Activated CD8-positive, alpha-beta memory T cell treated with anti-CD3 and anti-CD28 coated beads for 1 hour (primary cell): ENCODE measurements at places on chromosomes 5 and 9.

- no peak for DNase-seq
Observed at GRCh38 chr5:33558489-33558888, 117.7 kb downstream of the TARS1 start.

DNA sequence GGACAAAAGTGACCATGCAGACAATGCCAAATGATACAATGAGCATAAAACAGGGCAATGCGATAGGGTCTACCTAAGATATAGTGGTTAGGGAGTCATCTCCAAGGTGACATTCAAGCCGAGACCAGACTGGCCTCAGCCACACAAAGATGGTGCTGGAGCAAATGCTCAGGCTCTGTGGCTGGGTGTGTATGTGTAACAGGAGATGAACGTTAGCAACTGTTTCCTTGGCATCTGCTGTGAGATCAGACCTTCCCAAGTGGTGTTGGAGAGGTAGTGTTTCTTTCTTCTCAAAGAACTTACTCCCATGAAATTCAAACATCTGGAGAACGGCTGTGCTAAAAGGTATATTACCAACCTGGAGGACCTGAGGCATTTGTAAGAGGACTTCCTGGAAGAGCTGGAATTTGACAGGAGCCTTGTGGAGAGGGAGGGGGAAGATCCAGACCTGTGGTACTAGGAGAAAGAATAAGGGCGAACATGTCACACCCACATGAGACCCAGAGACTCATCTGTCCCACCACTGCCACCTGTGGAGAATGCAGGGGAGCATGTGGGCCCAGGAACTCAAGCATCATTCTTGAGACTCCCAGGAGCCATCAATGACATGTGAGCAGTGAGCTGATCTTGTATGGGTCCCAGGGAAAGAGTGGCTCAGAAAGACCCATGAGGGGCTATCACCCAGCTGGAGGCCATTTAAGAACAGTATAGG, 21.4 kb upstream of the ANXA6 start:
- DNase-seq, result no peak

- DNase-seq, result no peak
Observed at GRCh38 chr9:76564297-76564696, 105.3 kb downstream of the GCNT1 start.

GRCh38 chr5:171893290-171893886, 107.8 kb downstream of the SMIM23 start:
- no peak for DNase-seq

DNA sequence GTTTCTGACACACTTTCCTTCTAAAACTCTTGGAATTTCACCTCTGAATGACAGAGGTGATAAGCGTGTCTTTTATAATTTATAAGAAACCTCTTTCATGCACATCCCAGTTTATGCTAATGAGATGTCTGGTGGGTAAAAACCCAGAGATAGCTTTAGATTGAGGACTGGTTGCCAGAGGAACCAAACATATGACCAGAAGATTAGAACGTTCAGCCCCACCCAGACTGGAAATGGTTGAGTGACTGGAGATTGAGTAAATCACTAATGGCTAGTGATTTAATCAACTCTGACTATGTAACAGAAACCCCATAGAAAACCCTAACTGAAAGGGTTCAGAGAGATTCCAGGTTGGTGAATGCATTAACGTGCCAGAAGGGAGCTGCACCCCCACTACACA, 69.2 kb downstream of the CDH18 start:
- DNase-seq, result no peak

DNA sequence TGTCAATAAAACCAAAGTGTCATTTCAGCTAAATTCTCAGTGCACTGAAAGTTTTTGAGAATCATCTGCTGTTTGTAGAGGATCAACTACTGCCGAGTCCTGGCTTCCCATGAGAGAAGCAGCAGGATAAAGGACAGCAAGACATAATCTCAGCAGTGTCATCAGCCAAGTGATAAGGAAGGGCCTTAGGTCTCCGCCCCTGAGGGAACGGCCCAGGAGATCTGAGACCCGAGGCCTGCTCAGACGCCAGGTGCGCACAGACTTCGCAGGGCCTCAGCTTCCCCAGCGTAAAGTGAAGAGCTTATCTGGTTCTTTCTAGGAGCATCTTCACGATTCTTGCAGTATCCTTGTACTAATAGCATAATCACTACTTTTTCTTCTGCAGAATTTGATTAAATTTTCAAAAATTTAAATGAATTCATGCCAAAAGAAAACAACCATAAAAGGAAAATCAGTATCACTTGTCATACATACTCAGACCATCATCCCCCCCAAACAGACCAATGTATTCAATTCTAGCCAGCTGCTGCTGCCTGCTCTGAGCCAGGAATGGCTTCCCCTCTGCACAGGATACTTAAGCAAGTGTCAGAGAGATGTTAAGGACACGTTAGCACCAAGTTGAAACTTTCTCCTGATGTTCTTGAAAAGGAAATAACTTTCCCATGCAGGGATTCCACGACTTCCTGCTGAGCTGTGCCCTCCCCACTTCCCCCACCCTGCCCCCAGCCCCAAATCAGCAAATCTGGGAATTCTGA, 2.2 kb downstream of the GFPT2 start:
- DNase-seq, result no peak

GRCh38 chr9:78397454-78397853, 100.5 kb downstream of the PSAT1 start:
- no peak for DNase-seq
